ENCODE measurements at places on chromosomes 1 and 21. TPM values are rescaled to one million over a fixed set of nuclear protein-coding genes. Genes with fewer than 3 reads are reported as not detected.

LCE1B gene
- 0.42 TPM for total RNA-seq

TMEM240 gene
- total RNA-seq, result 0.28 TPM

ADORA1 gene
- 0.21 TPM for total RNA-seq

DONSON gene
- 31.2 TPM for total RNA-seq

GNG5 gene
- 118 TPM for total RNA-seq

CDK18 gene
- total RNA-seq, result 14.2 TPM

OR2G6 gene
- total RNA-seq, result not detected

BATF3 gene
- 0.35 TPM for total RNA-seq
